ENCODE measurements at places on chromosomes 5 and 9.
A peak's percentile ranks its signal among the peaks of the same experiment; 100 is the strongest.

DNA sequence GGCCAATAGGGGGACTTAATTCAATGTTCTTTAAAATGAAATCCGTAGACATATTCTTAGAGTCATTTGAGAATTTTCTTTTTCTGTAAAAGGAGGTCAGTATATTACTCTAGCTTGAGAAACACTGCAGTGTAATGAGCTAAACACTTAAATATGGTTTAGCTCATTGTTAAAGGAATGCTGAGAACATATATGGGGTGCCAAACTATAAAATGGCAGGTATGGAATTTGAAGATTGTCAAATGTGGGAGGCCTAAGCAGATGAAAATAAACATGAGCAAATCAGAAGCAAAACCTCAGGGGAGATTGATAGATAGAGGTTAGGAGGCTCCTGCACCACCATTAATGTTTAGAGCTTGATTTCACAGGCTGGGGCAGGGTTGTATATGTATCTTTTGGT, 57.9 kb downstream of the STX17 start:
- no peak for DNase-seq

DNA sequence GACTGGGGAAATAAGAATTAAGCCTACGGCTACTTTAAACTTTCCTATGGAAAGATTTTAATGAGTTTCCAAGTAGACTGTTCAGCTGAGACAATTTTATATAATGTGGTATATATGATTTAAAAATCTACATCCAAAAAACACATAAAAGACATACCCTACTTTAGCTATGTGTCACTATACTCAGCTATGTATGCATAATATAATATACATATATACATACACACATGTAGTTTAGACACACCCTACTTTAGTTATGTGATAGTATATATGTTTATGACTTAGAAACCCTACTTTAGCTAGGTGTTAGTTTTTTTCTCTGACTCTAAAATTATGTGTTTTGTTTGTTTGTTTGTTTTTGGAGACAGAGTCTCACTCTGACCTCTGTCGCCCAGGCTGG, 100.5 kb upstream of the DAB2 start:
- DNase-seq = no peak

DNA sequence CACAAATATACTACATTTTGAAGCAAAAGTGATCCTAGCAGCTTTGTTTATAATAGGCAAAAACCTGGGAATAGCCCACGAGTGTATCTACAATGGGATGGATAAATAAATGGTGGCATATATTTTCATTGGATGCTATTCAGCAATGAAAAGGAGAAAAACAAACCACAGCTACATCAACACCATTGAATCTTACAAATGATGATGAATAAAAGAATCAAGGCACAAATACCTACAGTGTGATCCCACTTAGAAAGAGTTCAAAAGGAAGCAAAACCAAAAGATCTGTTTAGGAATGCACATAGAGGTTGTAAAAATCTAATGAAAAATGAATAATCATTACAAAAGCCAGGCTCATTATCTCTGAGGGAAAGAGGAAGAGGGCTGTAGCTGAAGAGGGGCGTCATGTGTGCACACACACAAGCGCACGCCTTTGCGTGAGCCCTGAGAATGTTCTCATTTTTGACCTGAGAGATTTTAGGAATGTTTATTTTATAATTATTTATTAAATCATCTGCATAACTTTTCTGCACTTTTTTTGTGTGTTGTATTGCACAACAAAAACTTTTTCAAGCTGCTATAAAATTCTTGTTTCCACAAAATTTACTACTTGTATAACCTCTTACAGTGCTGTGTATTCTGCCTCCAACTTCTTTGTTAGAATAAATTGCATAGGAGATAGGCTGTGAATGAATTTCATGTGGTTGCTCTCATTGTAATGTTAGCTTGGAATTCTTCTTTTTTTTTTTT, 5.9 kb upstream of the RHOBTB3 start:
- DNase-seq = no peak

DNA sequence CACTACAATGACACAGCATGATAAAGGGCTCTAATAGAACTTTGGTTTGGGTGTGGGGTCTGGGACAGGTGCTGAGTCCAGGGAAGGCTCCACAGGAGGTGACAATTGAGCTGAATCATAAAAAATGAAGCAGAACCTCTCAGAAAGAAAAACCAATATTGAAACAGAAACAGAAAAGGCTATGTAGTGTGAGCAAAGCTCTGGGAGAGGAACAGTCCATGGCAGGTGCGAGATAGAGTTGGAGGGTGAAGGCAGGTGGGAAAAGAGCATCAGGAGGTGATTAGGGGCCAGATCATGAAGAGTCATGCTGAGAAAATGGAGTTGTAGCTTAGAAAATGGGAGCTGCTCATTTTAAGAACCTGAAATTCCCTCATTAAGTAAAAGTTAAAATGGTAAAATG, 164.9 kb downstream of the KCTD16 start:
- DNase-seq = peak; percentile 38

GRCh38 chr5:16903480-16904300, 32.4 kb downstream of the MYO10 start:
- DNase-seq = no peak

DNA sequence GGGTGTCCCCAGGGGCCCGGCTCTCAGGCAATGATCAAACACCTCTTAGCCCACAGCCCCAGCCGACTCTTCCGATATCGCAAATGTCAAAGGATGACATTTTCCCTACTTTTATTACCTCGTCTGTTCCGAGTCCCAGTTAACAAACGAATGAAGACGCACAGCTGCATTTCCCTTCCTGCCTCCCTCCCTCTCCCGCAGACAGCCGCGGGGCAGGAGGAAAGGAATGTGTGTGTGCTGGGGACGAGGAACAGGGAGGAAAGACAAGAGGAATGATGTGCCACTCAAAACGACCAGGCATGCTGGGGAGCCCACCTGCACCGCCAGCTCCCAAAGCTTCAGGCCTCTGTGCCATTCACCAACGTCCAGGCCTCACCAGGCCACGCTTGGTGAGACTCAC, 125.9 kb upstream of the SARDH start:
- DNase-seq = no peak

DNA sequence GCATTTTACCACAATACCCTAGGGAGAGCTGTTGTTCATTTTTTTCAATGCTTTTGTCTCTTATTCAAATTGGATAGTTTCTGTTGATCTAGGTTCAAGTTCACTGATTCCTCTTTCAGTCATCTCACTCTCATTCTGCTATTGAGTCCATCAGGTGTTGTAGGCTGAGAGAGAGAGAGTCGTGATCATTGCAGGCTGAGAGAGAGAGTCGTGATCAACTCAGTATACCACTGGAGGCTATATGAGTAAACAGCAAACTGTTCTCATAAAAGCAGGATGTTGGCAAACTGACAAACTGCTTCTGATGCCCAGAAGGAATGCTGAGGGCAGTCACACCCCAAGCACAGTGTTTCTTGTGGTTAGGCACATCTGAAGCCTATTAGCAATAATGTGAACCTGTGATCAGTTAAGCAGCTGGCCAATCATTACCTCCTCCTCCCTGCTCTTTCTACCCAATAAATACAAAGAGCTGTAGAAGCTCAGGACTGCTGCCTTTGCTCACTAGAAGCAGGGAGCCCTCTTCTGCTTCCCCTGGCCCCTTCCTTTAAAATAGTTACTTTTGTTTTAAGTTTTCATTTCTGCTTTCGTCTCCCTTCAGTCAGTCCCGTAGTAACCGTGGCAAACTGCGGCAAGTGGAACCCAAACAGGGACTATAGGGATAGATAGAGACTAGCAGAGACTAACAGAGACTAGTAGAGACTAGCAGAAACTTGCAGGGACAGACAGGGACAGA, 476.1 kb upstream of the ACO1 start:
- DNase-seq = no peak

GRCh38 chr5:115842089-115842935, 577 bp downstream of the AP3S1 start:
- DNase-seq = peak; percentile 57

DNA sequence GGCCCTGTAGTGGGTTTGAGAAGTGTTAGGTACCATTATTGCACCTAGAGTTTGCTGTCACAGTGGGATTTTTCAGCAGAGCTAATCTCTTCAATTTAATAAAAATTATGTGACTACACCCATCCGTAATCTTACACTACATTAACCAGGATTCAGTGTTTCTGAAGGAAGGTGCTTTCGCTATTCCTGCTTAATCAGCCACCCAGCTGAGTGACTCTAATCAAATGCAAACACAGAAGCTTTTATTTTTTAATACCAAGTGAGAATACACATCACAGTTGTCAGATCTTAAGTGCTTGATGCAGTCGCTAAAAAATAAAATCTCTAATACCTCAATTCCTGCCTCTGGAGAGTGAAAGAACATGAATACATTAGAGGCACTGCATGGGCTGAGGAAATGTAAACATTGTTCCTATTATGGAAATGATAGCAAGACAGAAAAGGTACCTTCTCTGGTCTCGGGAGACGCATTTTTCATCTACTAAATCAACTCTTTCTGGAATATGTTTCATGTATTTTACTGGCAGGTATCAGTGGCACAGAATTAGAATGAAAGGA, 125.7 kb downstream of the SEMA6A start:
- no peak for DNase-seq

- no peak for DNase-seq
Measured at GRCh38 chr5:109676920-109677319, 12.8 kb upstream of the MAN2A1 start.

DNA sequence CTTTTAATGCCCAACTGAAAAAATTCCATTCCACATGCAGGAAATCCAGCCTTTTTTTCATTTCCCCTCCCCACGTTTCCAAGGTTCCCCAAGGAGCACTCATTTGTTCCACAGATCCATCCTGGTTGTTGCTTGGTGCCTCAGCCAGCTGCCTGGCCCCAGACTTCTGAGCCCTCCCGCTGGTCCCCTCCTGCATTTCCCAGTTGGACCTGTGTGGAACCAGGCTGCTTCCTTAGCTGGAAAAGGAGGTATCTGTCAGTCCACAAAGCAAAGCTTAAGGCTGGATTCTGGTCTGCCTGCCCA, 44.8 kb downstream of the ANGPTL2 start:
- DNase-seq = no peak

GRCh38 chr9:83520292-83520691, 17.9 kb downstream of the FRMD3 start:
- no peak for DNase-seq

- DNase-seq = no peak
Measured at GRCh38 chr5:82356021-82356420, 77.9 kb upstream of the RPS23 start.

- DNase-seq = no peak
Measured at GRCh38 chr5:109453251-109453650, 43.5 kb upstream of the PJA2 start.

- DNase-seq = no peak
Measured at GRCh38 chr5:45691656-45692055, 4.5 kb downstream of the HCN1 start.

DNA sequence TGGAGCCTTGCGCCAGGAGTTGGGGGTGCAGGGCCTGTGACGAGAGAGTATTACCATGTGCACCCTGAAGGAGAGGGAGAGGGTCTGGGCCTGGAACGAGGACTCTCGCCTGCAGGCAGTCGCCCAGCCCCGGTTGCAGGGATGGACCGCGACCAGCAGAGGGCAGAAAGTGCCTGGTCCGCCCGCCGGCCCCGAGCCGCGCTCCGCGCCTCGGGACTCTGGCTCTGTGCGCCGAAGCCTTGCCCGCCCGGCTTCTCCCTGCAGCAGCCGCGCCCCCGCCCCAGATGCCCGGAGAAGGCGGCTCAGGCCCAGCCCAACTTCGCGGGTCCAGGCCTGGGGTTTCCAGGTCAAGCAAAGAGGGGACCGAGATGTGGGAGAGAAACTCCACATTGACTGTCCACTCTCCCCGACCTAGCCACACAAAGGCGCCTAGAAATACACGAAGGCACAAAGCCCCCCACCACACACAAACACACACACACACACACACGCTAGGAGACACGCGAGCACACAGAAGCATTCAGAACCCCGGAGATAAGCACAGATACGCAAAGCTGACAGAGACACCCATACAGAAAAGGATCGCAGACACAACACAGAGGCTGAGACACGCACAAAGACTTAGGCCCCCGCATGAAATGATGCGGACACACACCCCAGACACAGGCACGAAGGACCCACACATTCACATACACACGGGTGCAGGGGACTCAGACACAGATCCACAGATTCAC, 2.0 kb upstream of the LMX1B start:
- peak; percentile 19 for DNase-seq

- DNase-seq = no peak
Measured at GRCh38 chr9:129264388-129264787, 86.3 kb upstream of the IER5L start.

DNA sequence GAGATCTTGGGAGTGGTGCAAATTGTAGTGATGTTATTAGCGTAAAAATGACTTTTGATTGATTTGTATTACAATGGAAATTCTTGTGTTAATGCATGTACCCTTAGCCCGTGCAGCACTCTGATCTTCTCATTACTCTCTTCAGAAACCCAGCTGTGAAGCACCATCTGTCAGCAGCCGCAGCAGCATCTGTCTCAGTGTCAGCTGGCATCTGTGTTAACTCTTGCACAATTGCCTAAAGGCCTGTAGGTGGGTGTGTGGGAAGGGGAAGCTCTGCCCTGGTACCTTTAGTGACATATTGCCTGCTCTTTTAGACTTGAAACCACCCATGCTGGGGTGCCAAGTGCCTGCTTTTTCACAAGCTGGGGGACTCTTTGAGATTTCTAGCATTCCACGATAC, 101.3 kb downstream of the FBXL7 start:
- no peak for DNase-seq

- DNase-seq = no peak
Measured at GRCh38 chr9:37398464-37399025, 24.0 kb upstream of the GRHPR start.

GRCh38 chr5:187042-187431, 4.3 kb upstream of the LRRC14B start:
- no peak for DNase-seq

GRCh38 chr9:35186524-35186923, 24.7 kb downstream of the UNC13B start:
- DNase-seq = no peak

DNA sequence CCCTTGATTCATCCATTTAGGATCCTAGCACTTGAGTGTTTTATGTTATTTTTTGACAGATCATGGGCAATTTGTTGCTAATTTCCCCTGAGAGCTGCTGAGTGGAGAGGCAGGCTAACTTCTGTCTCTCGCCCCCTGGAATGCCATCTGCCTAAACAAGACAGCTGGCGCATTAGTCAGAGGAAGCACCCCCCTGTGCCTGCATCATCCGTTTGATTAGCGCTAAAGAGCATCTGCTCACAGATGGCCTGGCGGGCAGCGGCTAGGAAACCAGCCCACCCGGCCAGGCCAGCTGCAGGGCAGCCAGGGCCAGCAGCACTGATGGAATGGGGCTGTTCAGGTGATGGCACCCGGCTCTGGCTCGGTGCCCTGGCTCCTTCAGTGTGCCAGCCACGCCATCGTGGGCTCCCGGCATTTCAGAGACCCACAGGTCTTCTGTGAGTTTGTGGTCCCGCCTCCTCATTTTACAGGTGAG, 22.9 kb upstream of the ASS1 start:
- peak; percentile 18 for DNase-seq
